ENCODE measurements at places on chromosomes 6 and 20.

- DNase-seq, result no peak
Observed at GRCh38 chr6:64123761-64124633, 488.4 kb downstream of the PHF3 start.

DNA sequence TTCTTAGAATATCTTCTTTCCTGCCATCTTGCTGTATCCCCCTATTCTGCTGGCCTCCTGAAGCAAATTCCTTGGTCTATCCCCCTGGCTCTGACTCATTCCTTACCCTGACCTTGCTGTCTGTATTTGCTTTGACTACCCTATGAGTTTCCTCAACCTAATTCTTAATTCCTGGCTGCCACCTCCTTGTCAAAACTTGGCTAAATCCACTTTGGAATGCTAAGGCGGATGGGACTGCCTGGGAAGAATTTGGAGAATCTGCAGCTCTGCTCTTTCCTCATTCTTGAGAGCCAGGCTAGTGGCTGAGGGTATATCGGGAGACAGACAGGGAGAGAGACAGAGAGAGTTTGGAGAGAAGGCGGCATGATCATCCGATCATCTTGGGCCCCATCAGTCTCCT is 24.4 kb downstream of the CAP2 start:
- DNase-seq, result no peak

DNA sequence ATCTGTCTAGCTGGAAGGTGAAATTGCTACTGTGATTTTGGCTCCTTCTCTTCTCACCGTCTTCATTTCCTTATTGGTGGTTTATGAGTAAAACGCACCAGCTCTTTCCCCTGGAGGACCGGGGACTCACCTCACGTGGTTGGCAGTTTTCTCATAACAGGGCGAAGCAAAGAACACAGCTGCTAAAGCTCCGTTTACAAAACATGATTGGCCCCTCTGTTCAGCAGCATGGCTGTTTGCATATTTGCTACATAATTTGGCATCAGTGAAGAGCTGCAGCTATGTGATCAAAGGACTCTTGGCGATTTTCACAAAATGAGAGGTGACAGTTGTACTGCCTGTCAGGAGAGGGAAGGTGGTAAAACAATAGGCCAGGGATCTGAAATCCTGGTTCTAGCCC is 20.5 kb upstream of the TMEM181 start:
- no peak for DNase-seq

DNA sequence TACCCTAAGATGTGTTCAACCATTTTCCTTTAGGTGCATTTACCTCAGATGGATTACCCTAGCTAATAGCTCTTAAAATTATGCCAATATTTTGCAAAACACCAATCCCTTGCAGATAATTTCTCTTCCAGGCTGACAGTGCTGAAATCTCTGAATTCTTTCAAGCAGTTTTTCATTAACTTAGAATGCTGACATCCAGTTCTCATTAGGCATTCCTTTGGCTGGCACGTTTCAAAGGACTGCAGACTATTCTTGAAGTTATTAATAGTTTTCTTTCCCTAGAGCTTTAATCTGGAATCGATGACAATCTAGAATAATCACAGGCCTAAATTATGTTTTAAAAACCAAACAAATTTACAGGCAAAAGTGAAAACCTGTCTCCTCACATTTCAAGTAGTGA is 68.3 kb downstream of the SMLR1 start:
- DNase-seq, result no peak

GRCh38 chr6:136060759-136061158 is 189.4 kb downstream of the MTFR2 start:
- no peak for DNase-seq

- no peak for DNase-seq
Observed at GRCh38 chr6:17211101-17211500, 70.1 kb upstream of the RBM24 start.

- DNase-seq, result no peak
Observed at GRCh38 chr6:33080127-33081089, 4.6 kb downstream of the HLA-DPB1 start.

DNA sequence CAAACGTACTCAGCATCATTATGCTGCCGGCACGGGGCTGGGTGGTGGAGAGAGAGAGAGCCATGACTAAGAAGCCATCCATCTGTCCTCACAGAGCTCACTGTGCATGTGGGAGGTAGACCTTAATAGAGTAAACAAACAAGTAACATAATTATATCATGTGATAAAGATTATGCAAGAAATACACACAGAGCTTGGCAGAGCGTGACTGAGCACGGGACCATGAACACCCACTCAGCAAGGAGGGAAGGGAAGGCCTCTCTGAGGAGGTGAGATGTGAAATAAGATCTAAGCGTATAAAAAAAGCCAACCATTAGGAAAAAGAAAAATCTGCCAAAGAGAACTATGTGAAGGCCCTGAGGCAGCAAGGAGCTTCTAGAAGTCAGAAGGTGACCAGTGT is 207.5 kb downstream of the PTPRT start:
- DNase-seq, result no peak

DNA sequence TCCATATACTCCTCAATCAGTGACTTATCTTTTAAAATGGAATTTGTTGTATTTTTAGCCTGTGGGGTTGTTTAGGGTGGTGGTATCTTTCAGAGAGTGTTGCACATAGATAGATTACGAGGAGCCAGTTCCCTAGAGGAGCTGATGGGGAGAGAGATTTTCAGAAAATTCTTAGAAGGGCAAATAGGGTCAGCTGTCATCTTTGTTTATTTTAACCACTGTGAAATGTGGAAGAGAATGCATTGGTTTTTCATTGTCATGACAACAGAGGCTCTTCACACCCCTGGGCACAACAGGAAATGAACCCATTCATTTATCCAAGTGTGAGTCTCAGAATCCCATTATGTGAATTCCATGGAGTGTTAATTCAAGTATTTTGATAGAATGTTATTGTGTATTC is 188.4 kb downstream of the JARID2 start:
- DNase-seq, result no peak

DNA sequence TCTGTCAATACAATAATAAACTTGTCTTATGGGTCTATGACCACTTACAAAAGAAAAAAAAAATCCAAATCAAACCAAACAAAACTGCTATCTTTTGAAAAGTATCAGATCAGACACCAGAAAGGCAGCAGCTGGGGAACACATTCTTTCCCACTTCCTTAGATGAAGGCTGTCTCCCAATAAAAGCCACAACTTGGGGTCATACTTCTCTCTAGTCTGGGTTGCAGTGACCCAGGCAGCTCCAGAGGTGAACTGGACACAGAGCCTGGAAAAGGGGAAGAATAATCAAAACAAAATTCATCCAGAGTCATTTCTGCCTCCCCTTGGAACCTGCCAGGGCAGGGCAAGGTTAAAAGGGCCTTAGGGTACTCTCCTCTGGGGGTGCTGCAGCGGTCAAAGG is 19.1 kb downstream of the ATXN1 start:
- DNase-seq, result no peak

DNA sequence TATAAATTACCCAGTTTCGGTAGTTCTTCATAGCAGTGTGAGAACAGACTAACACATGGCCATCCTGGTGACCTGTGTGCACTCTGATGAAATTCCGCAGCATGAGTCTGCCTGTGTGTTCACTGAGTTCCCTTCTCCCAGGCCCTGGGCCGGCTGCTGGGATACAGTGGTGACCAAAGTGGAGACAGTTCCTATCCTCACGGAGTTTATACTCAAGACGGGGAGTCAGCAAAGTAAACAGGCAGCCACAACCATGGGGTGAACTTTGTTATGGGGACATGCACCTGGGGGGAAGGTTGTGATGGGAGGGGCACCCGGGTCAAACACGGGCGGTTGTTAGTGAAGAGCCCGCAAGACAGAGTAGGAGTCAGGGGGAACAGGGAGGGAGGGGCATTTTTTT is 202.0 kb downstream of the CDH4 start:
- no peak for DNase-seq

DNA sequence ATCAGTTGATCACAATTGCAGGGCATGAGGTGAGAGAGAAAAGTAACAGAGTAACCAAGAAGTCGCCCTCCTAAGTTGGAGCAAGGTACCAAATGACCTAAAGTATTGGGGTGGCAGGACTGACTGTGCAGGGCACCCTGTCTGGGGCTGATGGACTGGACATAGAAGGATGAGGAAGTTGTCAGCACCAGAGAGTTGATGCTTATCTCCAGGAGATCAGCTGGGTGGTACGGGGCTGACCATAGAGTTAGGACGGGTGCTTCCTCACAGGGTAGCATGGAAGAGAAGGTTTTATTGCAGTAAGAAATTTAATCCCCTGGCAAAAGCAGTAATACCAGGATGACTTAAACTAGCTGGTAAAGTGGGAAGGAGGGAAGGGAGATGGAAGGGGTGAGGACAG is 66.7 kb downstream of the TMEM170B start:
- no peak for DNase-seq

- DNase-seq, result no peak
Observed at GRCh38 chr6:156781861-156782631, 4.9 kb downstream of the ARID1B start.

GRCh38 chr6:106688177-106688951 is 59.0 kb downstream of the QRSL1 start:
- no peak for DNase-seq

DNA sequence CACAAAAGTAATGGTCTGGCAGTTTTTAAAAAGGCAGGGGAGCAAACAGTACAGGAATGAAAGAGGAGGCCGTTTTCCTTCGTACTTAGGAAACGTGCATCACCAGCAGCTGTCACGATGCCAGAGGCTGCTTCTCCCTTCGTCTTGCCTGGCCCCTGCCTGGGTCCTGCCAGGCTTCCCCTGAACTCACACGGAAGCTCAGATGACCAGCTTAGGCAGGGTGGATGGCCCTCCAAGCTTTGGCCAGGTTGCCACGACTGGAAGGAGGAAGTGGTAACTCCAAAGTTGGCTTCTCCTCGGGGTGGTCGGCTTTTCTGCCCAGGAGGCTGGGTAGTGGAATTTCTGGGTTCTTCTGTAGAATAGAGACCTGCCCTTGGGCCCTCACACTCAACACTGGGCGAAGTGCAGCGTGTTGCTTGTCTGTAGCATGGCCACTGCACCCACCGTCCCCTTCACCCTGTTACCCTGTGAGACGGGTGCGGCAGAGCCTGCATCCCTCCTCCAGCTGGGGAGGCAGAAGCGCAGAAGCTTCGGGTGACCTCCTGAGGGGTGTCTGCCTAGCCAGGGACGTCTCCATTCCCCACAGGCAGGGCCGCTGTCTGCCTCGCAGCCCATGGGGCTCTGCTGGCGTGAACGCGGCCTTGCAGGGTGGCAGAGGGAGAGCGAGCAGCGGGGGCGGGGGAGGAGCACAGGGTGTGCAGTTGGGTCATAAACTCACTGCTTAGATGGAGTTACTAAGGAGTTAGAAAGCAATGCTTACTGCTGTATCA is 18.4 kb upstream of the RBM38 start:
- no peak for DNase-seq

GRCh38 chr6:154805288-154805911 is 72.2 kb downstream of the SCAF8 start:
- DNase-seq, result no peak

GRCh38 chr6:113627480-113627879 is 229.7 kb upstream of the MARCKS start:
- DNase-seq, result no peak

GRCh38 chr20:1427457-1428054 is 34.7 kb upstream of the FKBP1A start:
- no peak for DNase-seq

- DNase-seq, result no peak
Observed at GRCh38 chr20:8809107-8809953, 259.6 kb upstream of the PLCB4 start.

DNA sequence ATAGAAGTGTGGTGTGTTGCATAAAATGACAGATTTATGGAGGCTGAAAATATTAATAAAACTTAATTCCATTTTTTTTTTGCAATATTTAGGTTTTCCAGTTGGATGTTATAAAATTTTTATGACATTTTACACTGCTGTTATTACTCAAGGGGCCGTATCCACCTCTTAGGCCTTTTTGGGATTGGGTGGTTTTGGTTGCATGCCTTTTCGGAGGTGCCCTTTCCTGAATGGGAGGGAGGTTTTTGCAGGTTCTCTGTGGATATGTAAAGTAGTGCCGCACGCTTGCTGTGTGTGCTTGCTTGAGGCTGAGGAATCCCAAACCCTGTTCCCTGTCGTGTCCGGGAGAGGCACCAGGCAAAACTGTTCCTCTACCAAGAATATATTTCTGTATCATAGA is 6.8 kb downstream of the ARID1B start:
- no peak for DNase-seq

DNA sequence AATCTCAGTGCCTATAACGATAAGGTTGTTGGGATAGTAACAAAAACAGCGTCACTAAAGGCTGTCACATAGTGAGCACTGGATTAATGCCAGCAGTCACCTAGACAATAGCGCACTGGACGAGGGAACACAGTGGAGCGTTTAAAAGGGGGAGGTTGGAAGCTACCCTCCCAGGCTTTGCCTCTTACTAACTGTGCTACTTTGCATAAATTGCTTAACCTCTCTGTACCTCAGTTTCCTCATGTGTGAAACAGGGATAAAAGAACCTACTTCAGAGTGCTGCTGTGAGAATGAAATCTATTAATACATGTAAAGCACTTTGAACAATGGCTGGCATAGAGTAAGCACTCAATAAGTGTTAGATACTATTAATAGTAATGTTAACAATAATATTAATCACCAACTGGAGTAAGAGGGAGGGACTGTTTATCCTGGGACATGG is 10.5 kb downstream of the BCL2L1 start:
- DNase-seq, result no peak

- no peak for DNase-seq
Observed at GRCh38 chr6:25882051-25882496, 8.0 kb upstream of the SLC17A3 start.

DNA sequence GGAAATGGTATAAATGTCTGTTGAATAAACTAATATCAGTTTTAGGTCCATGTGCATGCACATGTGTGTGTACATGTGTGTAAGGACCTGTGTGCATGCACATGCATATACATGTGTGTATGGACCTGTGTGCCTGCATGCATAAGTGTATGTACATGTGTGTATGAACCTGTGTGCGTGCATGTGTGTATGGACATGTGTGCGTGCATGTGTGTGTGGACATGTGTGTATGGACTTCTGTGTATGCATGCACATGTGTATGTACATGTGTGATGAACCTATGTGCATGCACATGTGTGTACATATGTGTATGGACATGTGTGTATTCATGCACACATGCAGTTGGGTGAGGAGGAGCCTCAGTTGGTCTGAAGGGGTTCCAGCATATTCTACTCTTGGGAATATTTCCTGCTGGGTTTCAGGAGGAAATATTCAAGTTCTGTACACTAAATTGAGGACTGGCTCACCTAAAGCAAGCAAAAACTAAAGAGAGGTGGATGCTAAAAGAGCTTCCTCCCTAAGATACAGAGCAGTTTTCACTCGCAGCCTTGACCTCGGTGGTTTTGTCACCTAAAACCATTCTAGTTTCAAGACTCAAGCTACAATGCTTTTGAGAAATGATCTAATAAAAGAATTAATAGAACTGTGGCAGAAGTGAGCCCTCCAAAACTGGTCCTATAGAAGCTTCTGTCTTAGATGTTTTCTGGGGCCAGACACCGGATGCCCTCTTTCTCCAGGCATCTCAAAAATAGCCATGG is 742.8 kb downstream of the MAFB start:
- DNase-seq, result no peak

Measured in KG1 (cell line).